ENCODE measurements at places on chromosomes 2 and 18. TPM values are rescaled to one million over a fixed set of nuclear protein-coding genes. Genes with fewer than 3 reads are reported as not detected.

Gene CD8A
- total RNA-seq, result 4.8 TPM

Gene RUFY4
- 2.1 TPM for total RNA-seq

Gene FBXO41
- 13.3 TPM for total RNA-seq

Gene AMER3
- total RNA-seq, result not detected

Gene LRP1B
- not detected for total RNA-seq

Gene EGR4
- total RNA-seq, result not detected
